ENCODE measurements at places on chromosomes 2 and 18.
A peak's percentile ranks its signal among the peaks of the same experiment; 100 is the strongest.

- H3K27ac ChIP-seq, result no peak overlapping the region
- H3K4me3 ChIP-seq, result no peak overlapping the region
- no peaks in the 10 kb centered on the region for H3K27me3 ChIP-seq
- no peak for DNase-seq
- no peaks in the 10 kb centered on the region for H3K36me3 ChIP-seq
- H3K4me1 ChIP-seq, result peaks cover 16% of the 10 kb centered on the region
Observed at GRCh38 chr2:200348897-200349563, 42.5 kb downstream of the SPATS2L start.

GRCh38 chr2:128499367-128500137 is 180.9 kb upstream of the HS6ST1 start:
- H3K36me3 ChIP-seq, result no peaks in the 10 kb centered on the region
- no peak overlapping the region for H3K27ac ChIP-seq
- no peak overlapping the region for H3K4me3 ChIP-seq
- no peaks in the 10 kb centered on the region for H3K27me3 ChIP-seq

DNA sequence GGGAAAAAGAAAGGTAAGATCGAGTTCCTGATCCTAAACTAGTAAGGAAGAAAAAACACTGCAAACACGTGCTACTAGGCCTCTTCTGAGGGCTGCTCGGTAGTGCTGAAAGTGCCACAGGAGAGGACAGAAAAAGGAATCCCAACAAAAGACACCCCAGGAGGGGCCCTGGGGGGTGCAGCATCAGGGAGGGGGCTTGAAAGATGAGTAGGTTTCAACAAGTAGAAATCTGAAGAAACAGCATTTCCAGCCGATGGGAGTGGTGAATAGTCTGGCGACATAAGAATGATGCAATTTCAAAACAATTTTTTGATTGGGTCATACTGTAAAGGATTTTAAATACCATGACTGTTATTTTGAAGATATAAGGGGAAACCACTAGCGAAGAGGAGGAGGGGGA is 98.6 kb downstream of the NOL10 start:
- no peak overlapping the region for H3K27ac ChIP-seq
- no peak overlapping the region for H3K4me3 ChIP-seq
- H3K36me3 ChIP-seq, result peaks cover 24% of the 10 kb centered on the region
- peaks cover 8% of the 10 kb centered on the region for H3K27me3 ChIP-seq
- DNase-seq, result no peak

- H3K27ac ChIP-seq, result no peak overlapping the region
- H3K4me1 ChIP-seq, result no peaks in the 10 kb centered on the region
- no peak for DNase-seq
- no peaks in the 10 kb centered on the region for H3K27me3 ChIP-seq
- no peaks in the 10 kb centered on the region for H3K36me3 ChIP-seq
Observed at GRCh38 chr2:21035282-21035973, 8.4 kb downstream of the APOB start.

DNA sequence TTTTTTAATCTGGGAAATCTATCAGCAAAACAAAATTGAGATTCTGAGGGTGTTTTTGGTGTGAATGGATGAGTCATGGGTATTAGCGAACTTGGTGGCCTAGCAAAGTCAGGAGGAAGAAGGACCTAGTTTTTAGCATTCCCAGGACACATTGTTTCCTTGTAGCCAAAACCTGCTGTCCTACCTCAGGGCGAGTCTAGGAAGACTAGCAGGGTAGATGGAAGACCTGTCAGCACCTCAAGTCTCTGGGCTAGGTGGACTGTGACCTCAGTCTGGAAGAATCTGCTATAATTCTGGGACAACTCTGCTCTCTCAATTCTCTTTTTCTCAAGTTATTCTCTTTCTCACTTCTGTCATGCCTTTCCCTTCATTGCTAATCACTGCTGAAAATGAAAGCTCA is 1399.3 kb upstream of the LRRTM1 start:
- DNase-seq, result no peak
- H3K27ac ChIP-seq, result no peak overlapping the region
- H3K4me3 ChIP-seq, result no peak overlapping the region
- no peaks in the 10 kb centered on the region for H3K27me3 ChIP-seq
- H3K4me1 ChIP-seq, result no peaks in the 10 kb centered on the region
- no peaks in the 10 kb centered on the region for H3K36me3 ChIP-seq

GRCh38 chr2:3282056-3282998 is 95.3 kb downstream of the EIPR1 start:
- H3K4me1 ChIP-seq, result peaks cover 9% of the 10 kb centered on the region
- no peaks in the 10 kb centered on the region for H3K27me3 ChIP-seq
- H3K27ac ChIP-seq, result peak overlapping the region; percentile 62
- H3K4me3 ChIP-seq, result no peak overlapping the region
- H3K36me3 ChIP-seq, result no peaks in the 10 kb centered on the region

DNA sequence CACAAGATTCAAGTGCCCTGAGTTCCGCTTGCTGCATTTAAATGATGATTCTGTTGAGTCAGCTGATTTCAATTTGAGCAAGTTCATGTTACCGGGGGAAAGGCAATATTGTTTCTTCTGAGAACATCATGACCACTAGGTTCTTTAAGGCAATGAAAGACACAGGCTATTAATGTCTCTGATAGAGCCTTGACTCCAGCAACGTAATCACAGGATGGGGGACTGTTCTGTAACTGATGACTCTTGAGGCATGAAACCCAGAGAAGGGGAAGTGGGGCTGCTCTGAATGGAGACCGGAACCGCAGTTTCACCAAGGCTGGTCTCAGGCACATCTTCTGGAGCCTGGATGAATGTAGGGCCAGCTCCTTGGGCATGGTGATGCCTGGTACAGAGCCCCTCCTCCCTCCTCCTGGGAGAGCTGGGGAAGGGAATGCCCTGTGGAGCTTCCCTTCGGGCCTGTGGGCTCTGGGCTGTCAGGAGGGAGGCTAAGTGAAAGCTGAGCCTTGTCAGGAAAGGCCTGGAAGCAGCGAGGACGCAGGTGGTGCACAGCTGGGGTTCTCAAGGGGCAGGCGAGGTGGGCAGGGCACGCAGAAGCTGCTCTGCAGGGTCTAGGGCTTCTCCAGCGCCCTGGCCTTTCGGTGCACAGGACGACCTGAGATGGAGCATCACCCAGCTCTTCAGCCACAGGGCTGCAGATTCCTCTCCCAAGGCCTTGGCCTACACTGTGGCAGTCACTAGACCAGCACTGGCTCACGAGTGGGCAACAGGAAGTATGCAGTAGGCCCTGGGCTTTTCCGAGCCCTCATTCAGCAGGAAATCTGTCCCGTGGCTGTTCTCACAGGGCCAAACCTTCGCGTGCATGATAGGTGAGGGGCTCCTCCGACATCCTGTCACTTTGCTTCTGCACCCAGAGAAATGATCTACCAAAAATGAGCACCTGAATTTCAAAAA is 36.6 kb upstream of the PRLH start:
- H3K27ac ChIP-seq, result no peak overlapping the region
- no peak for DNase-seq
- no peaks in the 10 kb centered on the region for H3K36me3 ChIP-seq
- H3K4me1 ChIP-seq, result no peaks in the 10 kb centered on the region
- no peaks in the 10 kb centered on the region for H3K27me3 ChIP-seq

DNA sequence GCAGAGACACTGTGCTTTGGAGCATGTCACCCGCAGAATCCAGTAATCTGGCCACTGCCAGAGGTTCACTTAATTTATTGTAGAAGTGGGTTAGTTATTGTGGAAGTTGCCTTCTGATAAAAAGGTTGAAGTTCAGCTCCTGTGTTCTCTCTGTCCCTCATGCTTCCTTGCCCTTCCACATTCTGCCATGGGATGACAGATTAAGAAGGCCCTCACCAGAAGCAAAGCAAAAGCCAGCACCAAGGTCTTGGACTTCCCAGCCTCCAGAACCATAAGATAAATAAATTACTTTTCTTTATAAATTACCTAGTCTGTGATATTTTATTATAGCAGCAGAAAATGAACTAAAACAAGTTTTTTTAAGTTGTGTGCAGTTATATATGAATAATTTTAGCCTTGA is 145.0 kb upstream of the SH3BP4 start:
- no peak for DNase-seq
- no peaks in the 10 kb centered on the region for H3K36me3 ChIP-seq
- no peaks in the 10 kb centered on the region for H3K27me3 ChIP-seq
- no peak overlapping the region for H3K27ac ChIP-seq

DNA sequence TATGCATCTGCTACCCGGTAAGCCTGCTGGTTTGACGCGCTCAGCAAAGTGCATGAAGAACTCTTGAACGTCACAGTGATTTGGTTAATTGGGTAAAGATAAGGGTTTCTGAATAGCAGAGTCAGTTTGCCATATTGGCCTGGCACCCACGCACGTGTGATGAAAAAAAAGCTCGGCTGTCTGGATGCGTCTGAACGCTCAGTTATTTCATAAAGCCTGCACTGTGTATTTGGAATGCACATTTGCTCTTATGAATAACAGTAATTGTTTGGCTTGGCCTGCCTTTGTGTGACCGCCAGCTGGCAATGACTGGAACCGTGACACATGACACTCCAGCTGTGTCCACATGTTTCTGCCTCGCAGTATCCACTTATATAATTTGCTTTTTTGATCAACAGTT is 129.2 kb upstream of the MEIS1 start:
- no peaks in the 10 kb centered on the region for H3K27me3 ChIP-seq
- H3K27ac ChIP-seq, result no peak overlapping the region
- DNase-seq, result peak; percentile 3
- H3K4me3 ChIP-seq, result no peak overlapping the region
- H3K36me3 ChIP-seq, result no peaks in the 10 kb centered on the region

DNA sequence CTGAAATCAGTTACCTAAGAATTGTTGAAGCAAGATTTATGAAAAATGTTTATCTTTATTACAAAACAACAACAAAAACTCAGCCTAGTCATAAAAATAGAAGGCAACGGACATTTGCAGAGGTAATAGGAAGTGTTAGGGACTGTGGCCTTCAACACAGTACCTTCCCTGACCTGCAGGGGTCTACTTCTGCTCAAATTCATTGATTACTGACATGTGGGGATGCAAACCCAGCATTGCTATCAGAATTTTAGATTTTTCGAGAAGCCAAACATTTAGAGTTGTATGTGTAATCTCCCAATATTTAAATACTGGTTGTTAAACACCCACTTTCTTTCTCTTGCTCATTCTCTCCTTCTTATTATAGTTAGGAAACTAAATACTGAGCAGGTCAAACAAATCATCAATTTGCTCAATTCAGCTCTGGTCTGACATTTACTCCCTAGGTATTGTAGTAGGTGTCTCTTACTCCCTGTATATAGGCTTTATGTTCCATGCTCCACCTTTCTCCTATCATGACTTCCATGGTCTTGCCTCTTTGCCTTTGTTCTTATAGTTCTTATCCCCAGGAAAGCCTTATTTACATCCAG is 198.5 kb downstream of the UBE2E3 start:
- no peaks in the 10 kb centered on the region for H3K36me3 ChIP-seq
- H3K27ac ChIP-seq, result no peak overlapping the region
- no peaks in the 10 kb centered on the region for H3K27me3 ChIP-seq
- peaks cover 3% of the 10 kb centered on the region for H3K4me1 ChIP-seq
- DNase-seq, result no peak

- no peaks in the 10 kb centered on the region for H3K36me3 ChIP-seq
- peak overlapping the region; percentile 23 for H3K4me3 ChIP-seq
- no peak overlapping the region for H3K27ac ChIP-seq
- peaks cover 11% of the 10 kb centered on the region for H3K4me1 ChIP-seq
- DNase-seq, result peak; percentile 74
- peaks cover 100% of the 10 kb centered on the region for H3K27me3 ChIP-seq
Observed at GRCh38 chr2:222290736-222291484, 7.9 kb downstream of the PAX3 start.

DNA sequence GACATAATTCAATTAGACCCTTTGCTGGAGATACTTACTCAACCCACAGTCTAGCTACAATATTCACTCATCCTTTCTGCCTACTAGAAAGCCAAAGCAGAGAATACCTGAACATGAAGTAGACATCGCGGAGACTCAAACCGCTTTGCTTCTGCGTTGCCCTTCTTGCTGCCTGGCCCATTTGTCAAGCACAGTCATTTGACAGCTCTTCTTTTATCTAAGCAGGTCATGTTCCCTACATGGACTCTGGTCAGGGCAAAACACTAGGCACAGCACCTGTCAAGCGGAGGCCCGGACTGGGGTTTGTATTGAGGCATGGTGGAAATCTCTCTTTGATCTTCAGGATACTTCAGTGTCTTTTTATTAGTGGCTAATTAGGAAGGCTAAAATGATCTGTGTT is 89.7 kb downstream of the FARSB start:
- no peaks in the 10 kb centered on the region for H3K36me3 ChIP-seq
- DNase-seq, result no peak
- no peaks in the 10 kb centered on the region for H3K27me3 ChIP-seq

- no peak overlapping the region for H3K27ac ChIP-seq
- H3K4me3 ChIP-seq, result no peak overlapping the region
- peak; percentile 49 for DNase-seq
- no peaks in the 10 kb centered on the region for H3K36me3 ChIP-seq
- no peaks in the 10 kb centered on the region for H3K27me3 ChIP-seq
Observed at GRCh38 chr2:69565431-69565839, 78.1 kb downstream of the AAK1 start.

DNA sequence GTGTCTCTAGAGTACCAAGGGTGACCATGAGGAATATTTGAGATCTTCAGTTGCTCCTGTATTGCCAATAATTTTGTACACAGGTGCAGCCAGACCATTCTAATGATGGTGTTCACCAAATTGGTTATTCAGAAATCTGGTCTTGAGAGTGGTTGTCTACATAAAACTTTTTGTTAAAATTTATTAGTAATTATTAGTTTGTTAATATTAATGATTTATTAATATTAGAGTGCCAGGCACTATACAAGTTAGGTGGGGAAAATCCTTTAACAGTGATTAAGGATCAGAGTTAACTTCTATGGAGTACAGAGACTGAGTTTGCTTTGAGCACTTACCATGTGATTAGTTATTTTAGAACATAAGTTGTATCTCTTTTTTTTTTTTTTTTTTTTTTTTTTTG is 9.0 kb downstream of the EIF5B start:
- H3K4me3 ChIP-seq, result no peak overlapping the region
- H3K36me3 ChIP-seq, result no peaks in the 10 kb centered on the region
- H3K4me1 ChIP-seq, result no peaks in the 10 kb centered on the region
- H3K27me3 ChIP-seq, result no peaks in the 10 kb centered on the region
- no peak overlapping the region for H3K27ac ChIP-seq

- H3K27ac ChIP-seq, result no peak overlapping the region
- no peaks in the 10 kb centered on the region for H3K36me3 ChIP-seq
- no peaks in the 10 kb centered on the region for H3K27me3 ChIP-seq
- DNase-seq, result no peak
Observed at GRCh38 chr2:202638721-202639120, 4.0 kb downstream of the FAM117B start.

- no peak for DNase-seq
- no peaks in the 10 kb centered on the region for H3K36me3 ChIP-seq
- no peaks in the 10 kb centered on the region for H3K27me3 ChIP-seq
- no peaks in the 10 kb centered on the region for H3K4me1 ChIP-seq
- no peak overlapping the region for H3K27ac ChIP-seq
Observed at GRCh38 chr18:67243799-67244587, 272.5 kb downstream of the DSEL start.

- no peak overlapping the region for H3K4me3 ChIP-seq
- H3K27me3 ChIP-seq, result no peaks in the 10 kb centered on the region
- H3K36me3 ChIP-seq, result no peaks in the 10 kb centered on the region
- no peaks in the 10 kb centered on the region for H3K4me1 ChIP-seq
Observed at GRCh38 chr18:21167641-21168377, 56.2 kb upstream of the ROCK1 start.
